CD4-positive, alpha-beta T cell treated with Interferon gamma for 1 hour (primary cell): ENCODE measurements at places on chromosomes 2 and 18.
A peak's percentile ranks its signal among the peaks of the same experiment; 100 is the strongest.

DNA sequence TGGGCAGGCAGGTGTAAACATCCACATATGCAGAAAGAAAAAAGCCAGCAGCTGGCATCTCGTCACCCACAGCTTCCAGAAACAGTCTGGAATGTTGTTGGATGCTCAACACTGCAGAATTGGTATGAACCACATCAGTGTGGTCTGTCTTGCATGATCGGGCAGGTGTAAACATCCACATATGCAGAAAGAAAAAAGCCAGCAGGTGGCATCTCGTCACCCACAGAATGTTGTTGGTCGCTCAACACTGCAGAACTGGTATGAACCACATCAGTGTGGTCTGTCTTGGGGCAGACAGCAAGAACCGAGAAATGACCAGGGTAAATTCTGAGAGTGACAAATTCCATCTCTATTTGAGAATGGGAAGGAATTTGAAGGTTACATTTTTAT lies 39.6 kb downstream of the DOCK10 start:
- peak; percentile 42 for DNase-seq

DNA sequence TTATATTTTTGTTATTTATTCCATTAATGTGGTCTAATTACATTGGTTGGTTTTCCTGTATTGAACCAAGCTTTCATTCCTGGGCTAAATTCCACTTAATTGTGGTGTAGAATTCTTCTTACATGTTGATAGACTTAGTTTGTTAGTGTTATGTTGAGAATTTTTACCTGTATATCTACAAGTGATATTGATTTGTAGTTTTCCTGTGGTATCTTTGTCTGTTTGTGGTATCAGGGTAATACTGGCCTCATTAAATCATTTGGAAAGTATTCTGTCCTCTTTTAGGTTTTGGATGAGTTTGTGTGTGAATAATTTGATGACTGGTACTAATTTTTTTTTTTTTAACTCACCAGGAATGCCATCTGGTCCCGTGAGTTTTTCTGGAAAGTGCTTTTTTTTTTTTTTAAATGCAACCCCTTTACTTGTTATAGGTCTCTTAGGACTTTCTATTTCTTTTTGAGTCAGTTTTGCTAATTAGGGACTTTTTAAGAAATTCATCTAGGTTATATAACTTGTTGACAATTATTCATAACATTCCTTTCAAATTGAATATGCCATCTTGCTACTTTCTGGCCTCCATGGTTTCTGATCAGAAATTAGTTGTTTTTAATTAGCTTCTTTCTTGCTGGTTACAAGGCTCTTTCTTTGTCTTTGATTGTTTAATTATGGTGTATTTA lies 232.8 kb downstream of the CCDC85A start:
- DNase-seq: no peak

- no peak for DNase-seq
These were observed 283.2 kb downstream of the INSIG2 start for GRCh38 chr2:118371515-118371914.

DNA sequence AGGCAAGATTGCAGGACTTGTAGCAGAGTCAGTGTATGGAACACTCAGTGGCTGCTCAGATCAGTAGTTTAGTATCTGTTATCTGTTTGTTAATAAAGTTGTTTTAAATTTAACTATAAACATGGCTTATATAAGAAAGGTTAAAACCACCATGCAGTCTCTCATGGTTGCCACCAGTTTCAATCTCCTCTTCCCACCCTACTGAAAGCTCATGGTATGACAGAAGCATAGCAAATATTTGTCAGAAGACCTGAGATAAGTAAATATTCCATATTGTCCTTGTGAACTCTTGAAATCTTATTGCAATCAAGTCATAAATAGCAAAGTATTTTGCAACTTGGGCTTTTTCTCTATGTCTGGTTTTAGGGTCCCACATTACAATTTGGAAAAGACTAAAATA lies 2.1 kb upstream of the COL5A2 start:
- DNase-seq: no peak

DNA sequence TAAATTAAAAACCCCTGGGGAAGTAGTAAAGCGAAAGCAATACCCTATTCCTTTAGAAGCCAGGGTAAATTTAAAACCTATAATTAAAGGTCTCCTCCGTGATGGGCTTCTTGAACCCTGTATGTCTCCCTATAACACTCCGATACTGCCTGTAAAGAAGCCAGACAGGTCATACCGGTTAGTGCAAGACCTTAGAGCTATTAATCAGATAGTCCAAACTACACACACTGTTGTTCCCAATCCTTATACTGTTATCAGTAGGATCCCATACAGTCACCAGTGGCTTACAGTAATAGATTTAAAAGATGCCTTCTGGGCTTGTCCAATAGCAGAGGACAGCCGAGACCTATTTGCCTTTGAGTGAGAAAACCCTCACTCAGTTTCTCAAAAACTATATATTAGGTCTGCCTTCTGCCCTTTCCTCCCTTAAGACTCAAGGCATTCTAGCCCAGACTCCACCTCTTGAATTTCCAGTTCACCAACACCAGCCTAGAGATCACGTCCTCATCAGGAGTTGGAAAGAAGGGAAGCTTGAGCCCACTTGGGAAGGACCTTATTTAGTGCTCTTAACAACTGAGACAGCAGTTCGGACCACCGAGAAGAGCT lies 12.4 kb upstream of the SAP130 start:
- DNase-seq: no peak

- no peak for DNase-seq
These were observed 209.6 kb downstream of the CYP26B1 start for GRCh38 chr2:71938108-71938507.

GRCh38 chr2:42900289-42900891 lies 108.0 kb upstream of the HAAO start:
- no peak for DNase-seq

GRCh38 chr2:232817756-232818155 lies 41.4 kb upstream of the KCNJ13 start:
- no peak for DNase-seq

DNA sequence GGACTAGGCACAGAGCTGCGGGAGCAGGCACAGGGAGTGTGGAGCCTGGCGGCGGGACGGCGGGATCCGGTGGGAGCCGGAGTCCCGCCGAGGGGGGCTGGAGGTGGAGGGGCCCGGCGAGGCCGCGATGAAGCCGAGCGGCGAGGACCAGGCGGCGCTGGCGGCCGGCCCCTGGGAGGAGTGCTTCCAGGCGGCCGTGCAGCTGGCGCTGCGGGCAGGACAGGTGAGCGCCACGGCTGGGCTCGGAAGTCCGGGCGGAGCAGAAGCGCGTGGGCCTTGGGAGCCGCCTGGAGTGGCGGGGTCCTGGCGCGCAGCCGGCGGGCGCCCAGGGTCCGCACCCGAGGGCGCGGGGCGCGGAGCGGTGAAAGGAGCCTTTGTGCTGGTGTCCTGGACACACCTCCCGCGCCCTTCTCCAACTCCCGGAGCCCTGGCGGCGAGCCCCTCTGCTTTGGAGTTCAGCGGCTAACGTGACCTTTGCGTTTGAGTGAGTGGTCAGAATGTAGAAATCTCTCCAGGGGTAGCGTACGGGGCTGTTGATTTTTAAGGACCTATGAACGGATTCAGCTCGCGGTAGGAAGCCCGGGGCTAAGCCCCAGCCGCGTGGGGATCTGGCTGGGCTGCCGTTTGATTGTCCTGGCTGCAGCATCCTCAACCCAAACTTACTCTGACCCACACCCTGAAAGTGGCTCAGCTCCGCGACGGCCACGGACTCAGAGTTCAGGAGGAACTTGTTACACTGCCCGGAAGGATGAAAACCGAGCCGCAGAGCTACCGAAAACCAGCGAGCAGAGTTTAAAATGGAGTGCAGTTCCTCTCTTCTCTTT lies 448 bp downstream of the IMPA2 start:
- peak; percentile 11 for DNase-seq

GRCh38 chr2:172639823-172640222 lies 83.9 kb downstream of the PDK1 start:
- no peak for DNase-seq

DNA sequence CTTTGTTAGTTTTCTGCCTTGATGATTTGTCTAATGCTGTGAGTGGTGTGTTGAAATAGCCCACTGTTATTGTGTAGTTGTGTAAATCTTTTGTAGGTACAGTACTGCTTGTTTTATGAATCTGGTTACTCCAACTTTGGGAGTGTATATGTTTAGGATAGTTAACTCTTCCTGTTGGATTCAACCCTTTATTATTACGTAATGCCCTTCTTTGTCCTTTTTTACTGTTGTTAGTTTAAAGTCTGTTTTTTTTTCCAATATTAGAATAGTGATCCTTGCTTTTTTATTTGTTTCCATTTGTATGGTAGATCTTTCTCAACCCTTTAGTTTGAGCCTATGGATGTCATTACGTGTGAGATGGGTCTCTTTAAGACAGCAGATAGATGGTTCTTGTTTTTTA lies 261.5 kb upstream of the CDH2 start:
- no peak for DNase-seq

GRCh38 chr2:98535971-98536677 lies 72.2 kb downstream of the COA5 start:
- no peak for DNase-seq
